GM13977 (cell line): ENCODE measurements at places on chromosomes 1 and 21.

GRCh38 chr1:26946270-26946669 is 14.0 kb downstream of the KDF1 start:
- DNase-seq, result no peak

DNA sequence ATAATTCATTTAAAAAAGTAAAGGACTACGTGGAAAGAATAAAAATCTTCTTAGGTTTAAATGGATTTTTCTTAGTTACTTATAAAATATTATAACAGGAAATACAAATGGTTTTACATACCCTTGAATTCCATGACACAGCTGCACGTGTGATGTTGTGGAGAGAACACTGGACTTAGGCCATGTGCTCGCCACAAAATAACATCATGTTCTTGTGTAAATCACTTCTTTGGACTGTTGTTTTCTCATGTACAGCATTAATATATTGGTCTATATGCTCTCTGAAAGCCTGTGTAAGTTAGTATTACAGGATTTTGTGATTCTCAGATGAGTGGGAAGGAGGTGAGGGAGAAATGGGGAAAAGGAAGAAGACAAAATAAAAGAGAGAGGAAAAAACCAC is 228.2 kb downstream of the DNM3 start:
- DNase-seq, result no peak

DNA sequence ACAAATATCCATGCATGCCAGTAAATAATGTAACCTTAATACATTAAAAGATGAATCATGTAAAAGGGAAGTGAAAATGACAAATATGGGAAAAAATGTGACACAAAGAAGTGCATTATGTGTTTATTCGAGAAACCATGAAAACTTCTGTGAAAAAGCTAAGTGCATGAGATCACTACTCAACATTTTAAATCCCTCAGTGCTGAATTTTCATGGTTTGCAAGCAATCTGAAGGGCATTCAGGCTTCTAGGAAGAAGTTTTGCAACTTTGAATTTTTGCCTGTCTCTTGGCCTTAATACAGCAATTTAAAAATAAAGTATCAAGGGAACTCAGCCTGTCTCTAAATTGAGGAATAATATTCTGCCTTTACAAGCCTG is 78.2 kb downstream of the MAP3K7CL start:
- DNase-seq, result no peak

GRCh38 chr1:235450886-235451483 is 53.3 kb downstream of the B3GALNT2 start:
- no peak for DNase-seq

DNA sequence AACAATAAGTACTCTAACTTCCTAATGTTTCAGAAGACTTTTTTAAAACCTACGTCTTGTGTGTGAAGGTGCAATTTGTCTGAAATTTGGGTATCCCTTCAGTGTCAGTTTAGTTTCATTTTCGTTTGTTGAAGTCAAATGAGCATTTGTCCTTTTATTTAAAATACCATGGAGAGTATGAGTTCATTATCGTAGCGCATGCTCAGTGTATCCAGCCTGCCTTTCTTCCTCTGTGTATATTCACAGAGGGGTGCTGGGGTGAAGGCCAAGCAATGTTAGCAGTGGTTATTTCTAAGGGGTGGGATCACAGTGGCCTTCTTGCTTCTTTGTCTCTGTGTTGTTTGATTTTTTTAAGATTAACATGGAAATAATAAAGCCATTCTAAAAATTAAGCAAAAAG is 43.2 kb downstream of the CNN3 start:
- peak; percentile 24 for DNase-seq
